IMR-90 (cell line): ENCODE measurements at places on chromosomes 13 and 19. TPM values are rescaled to one million over a fixed set of nuclear protein-coding genes. Genes with fewer than 3 reads are reported as not detected.
A peak's percentile ranks its signal among the peaks of the same experiment; 100 is the strongest.

- no peaks in the 10 kb centered on the region for H3K36me3 ChIP-seq
- no peaks in the 10 kb centered on the region for H3K4me1 ChIP-seq
- DNase-seq: no peak
- H3K4me3 ChIP-seq: no peak overlapping the region
- H3K27ac ChIP-seq: no peak overlapping the region
- peaks cover 3% of the 10 kb centered on the region; the same call in 1 of the 2 replicates for H3K27me3 ChIP-seq
These were observed 26.9 kb upstream of the KL start for GRCh38 chr13:32989290-32989667.

Gene LRRC4B
- 0.03 TPM in 2 replicates for polyA plus RNA-seq

- no peaks in the 10 kb centered on the region for H3K27me3 ChIP-seq
- no peaks in the 10 kb centered on the region for H3K4me1 ChIP-seq
- no peak overlapping the region for H3K27ac ChIP-seq
- no peak overlapping the region for H3K4me3 ChIP-seq
- peak; percentile 11 for DNase-seq
- no peaks in the 10 kb centered on the region for H3K36me3 ChIP-seq
These were observed 479.1 kb upstream of the MIR17HG start for GRCh38 chr13:90868321-90868920.

Gene SULT2A1
- not detected in 2 replicates for polyA plus RNA-seq
